Activated CD4-positive, alpha-beta T cell treated with anti-CD3 and anti-CD28 coated beads, Interleukin-2, amount 50 U/mL, for 16 hours (primary cell): ENCODE measurements at places on chromosomes 4 and X.

DNA sequence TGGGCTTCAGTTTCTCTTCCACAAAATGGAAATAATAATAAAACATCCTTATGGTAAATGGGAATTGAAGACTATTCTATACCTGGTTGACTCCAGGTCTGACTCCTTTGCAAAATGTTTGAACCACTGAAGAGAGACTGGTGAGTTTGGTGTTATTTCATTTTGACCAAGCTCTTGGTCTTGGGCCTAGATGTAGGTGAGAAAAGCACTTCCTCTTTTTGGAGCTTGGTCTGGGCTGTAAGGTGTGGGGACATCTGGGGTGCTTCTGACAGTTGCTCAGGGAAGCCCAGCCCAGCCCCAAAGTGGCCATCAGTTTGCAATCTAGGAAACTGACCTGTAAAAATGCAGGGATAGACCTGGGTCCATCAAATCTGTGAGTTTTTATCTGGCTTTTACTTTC, 26.8 kb upstream of the SOD3 start:
- no peak for DNase-seq

- DNase-seq, result no peak
Observed at GRCh38 chrX:22109442-22109841, 77.3 kb downstream of the PHEX start.

DNA sequence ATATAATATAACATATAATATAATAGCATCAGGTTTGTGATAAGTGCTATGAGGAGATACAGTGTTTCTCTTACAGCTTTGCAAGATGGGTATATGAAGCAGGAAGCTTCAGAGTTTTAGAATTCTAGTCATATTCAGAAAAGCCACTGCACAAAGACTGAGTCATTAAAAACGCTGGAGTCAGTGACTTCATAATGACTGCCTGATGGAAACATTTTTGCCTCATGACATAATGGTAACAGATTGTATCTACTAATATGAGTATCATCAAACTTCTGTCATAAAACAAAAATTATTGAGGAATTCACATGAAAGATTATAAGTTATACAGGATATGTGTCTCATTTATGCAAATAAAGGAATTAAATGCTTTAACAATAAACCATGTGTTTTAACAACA, 46.8 kb downstream of the EPHA5 start:
- no peak for DNase-seq

GRCh38 chrX:34528081-34528480, 129.0 kb downstream of the TMEM47 start:
- DNase-seq, result no peak

DNA sequence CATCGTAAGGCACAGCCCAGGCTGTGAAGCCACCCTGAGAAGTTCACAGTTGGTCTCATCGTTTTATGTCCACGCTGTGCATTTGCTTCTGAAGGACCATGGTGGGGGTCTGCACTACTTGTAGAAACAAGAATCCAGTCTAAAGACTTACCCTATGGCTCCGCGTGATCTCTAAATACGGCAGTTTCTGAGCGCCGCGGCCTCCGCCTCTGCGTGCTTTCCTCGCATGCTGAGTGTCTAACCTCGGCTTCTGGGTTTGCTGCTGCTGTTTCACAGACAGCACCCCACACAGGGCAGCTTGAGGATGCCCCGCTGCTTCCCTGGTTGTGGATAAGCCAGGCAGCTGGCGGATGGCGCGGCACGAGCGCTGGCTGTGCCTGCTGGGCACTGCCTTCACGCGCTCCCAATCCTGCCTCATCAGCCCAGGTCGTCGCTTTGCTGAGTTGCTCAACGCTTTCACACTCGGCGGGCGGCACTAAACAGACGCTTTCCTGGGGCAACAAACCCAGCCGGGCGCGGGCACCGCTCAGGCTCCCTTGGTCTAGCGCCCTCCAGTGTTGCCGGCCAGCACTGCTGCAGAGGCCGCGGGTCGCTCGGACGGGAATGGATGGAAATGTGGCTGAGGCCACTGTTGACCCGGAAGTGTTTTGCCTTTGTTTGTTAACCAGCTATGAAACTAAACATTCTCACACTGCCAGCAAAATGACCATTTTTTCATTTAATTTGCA, 39.2 kb downstream of the FGFRL1 start:
- DNase-seq, result no peak

DNA sequence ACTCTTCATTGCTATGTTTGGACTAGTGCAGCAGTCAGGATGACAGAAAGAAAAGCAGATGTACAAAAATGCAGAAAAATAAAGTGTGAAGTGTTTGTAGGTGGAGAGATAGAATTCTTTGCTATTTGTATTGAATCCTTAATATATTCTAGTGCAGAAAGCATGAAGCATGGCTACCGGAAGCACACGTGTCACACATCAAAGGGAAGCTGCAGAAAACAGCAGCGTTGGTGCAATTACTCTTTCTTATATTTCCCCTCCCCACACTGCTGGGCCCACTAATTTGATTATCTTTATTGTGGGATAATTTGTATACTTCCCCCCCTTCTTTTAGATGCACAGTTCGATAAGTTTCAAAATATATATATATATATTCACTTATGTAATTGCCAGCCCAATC, 35.9 kb upstream of the TAPT1 start:
- DNase-seq, result no peak

DNA sequence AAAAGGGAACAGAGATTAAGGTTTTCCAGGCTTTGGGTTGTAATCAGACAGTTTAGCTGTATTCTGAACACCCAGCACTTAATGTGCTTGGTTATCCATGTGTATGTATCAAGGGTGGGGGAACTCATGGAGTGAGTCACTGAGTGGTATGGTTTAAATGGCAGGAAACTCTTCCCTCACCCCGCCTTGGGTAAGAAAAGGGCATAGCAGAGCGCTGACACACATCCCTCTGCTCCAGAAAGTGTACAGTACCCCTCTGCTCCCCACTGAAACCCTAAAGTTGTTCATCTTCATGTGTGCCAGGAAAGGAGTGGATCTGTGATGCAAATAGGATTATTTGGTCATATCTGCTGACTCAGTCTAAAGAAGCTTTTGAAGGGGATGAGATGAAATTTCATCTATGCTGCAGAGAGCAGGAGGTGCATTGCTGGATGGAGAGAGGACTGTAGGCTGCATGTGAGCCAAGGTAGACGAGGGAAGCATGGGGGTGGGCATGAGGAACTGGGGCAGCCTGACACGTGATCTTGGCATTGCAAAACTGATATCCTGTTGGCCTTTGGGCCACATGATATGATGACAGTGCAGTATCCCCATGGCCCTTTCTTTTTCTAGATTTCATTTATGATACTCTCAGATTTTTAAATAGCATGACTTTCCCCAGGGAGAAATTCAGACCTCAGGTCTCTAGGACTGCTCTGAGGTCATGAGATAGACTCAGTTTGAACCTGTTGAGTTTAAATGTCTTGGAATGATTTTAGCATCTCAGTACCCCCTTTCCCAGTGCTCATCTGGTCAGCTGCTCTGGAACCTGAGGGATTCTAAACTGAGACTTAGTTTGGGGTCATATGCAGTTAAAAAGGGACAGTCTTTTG, 84.8 kb downstream of the TMEM164 start:
- peak; percentile 3 for DNase-seq
